CD4-positive, alpha-beta T cell treated with Interleukin-17A for 1 hour (primary cell): ENCODE measurements at places on chromosomes 12 and 14.
A peak's percentile ranks its signal among the peaks of the same experiment; 100 is the strongest.

DNA sequence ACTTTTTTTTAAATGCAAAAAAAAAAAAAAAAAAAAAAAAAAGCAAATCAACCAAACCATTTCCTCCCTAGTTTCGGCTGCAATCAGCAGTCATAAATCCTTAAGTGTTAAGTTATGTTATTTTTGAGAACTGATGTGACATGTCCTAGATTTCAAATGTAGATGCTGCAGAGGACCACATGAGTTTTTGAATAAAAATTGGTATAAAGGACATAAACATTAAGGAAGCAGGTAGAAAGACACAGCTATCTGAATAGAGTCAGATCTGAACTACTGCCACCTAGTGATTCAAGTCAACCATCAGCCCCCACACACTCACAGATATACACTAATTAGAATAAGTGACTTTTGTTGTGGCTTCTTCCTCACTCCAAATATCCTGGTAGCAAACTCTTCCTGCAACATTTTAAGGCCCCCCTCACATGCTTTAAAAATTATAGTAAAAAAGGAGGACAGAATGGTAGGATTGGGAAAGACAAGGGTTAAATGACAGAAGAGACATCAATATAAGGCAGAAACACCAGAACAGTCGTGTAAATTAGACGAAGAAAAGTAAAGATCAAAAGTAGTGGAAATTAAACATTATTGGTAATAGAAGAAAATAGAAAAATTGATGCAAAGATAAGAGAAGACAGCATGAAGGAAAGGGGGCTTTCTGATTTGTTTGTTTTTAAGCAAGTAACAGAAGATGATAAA, 394.5 kb upstream of the ATP2B1 start:
- DNase-seq, result peak; percentile 59

- DNase-seq, result no peak
These were observed 251.5 kb upstream of the FBXO33 start for GRCh38 chr14:39683691-39684260.

- peak; percentile 60 for DNase-seq
These were observed 344 bp downstream of the LPAR5 start for GRCh38 chr12:6635375-6635855.

DNA sequence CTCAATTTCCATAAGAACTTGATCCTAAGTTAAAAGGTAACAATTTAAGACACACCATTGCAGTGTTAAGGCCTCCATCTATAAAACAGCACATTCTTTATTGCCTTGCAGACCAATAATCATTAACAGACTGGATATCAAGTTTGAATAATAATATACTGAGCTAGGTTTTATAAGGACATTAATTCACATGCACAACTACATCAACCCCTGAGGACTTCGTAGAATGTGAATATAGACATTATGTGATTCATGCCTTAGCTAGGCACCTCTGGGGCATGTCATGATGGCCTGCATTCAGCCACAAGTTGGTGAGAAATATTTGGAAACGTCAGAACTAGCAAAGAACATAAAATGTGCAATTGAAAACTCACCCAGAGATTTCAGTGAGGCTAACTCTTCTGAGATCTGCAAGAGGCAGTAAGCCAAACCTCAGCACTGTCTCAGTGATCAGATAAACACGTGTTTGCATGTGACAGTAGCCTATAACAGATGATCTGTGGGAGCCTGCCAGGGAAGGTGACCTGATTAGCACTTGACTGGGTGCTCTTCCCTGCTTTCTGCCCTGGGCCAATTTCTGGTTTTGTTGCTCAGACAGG, 492.2 kb downstream of the FLRT2 start:
- no peak for DNase-seq

DNA sequence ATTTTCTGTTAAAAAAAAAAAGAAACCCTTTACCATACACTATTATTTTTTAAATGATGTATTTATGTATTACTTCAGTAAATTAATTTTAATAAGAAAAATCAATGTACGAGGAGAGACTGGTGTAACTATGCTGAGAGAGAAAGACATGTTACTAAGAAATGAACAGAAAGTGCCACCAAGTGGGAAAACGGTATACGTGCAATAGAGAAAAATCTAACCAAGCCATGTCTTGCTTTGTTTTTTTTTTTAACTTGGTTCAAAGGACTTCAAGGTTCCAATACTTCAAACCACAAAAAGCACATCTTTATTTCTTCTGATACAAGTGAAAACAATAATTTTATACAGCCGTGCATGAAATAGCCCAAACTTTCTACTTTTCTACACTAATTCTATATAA, 22.9 kb downstream of the NDUFA12 start:
- DNase-seq, result peak; percentile 37

DNA sequence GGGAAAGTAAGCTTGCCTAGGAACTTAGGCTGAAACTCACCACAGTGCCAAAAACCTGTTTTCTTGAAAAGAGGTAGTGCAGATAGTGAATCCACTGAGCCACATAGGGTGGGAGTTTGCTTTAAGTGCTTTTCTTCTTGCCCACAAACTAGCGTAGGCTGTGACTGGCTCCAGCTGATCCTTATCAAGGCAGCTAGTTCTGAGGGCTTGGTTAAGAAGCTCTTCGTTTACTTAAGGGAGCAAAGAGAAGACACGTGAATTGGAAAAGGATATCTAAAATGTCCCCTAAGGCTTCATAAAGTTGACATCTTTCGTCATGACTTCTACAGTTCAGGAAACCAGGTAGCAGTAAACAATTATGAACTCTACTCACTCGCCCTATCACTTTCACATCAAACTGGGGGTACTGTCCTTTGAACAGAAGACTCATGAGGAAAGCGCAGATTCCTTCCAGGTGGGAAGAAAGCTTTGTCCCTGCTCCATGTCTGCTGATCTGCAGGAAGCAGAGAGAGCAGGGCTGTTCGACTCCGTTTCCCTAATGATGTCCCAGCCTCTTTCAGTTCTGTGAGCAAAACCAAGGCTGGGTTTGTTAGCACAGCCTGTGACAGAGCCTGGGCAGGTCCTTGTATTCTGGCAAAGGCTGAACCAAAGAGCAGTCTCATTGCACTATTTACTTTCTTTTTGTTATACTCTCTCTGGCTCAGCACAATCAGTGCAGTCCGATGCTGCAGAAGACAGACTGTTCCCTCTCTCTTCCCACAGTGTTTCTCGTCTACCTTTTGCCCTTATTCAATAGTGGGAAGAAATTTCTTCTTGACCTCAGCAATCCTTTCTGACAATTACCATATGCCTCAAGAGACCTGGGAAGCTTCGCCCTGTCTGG, 93.5 kb upstream of the ETV6 start:
- DNase-seq, result peak; percentile 21

DNA sequence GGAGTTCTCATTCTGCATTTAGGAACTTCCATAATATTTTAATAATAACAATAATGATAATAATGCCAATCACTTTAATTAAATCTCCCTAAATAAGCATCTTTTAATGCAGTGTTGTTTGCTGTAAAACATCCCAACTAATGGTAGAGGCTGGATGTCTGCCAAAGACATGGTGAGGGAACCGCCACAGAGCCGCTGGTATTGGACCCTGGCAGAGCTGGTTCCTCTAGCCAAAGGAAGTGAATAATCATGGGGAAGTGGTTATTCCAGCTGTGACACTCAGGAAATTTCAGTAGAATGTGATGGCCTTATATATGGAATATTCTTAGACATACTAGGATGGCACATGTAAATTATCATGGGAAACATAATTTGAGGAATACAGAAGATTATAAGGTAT, 483.3 kb downstream of the ZFP36L1 start:
- DNase-seq, result no peak

DNA sequence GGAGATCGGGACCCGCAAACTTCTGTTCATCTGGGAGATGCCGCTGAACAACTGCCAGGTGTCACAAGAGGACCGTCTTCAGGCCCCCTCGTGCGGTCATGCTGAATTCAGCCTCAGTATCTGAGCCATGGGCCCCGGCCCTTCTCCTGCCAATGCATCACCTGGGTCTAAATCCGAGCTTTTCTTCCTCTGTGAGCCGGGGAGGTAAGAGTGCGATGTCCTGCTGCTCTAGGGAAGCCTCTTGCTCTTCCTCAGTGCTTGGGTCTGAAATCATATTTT, 155.8 kb upstream of the FKBP4 start:
- DNase-seq, result no peak

DNA sequence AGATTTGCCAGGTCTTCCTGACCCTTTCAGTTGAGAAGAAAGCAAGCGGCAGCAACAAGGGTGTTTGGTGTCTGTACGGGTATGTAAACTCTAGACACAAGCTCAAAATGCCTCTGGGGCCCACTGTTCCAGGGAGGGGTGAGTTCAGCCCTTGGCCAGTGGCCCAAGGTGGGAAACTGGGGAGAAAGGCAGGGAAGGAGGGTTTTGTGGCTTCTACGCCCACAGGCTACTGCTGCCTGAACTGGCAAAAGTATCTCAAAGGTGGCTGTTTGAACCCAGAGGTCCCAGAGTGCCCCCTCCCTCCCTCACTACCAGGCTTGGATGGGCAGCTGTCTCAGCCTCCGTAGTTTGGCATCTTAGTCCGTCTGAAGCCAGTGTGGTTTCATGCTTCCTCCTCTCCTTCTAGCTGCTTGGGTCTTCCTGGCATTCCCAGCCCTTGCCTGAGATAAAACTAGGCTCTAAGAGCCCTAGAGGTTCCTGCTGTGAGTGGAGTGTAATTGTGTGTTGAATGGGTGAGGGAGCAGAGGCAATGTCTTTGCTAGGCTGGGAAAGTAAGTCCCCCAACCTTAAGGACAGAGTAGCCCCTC, 5.5 kb downstream of the HOXC5 start:
- no peak for DNase-seq

DNA sequence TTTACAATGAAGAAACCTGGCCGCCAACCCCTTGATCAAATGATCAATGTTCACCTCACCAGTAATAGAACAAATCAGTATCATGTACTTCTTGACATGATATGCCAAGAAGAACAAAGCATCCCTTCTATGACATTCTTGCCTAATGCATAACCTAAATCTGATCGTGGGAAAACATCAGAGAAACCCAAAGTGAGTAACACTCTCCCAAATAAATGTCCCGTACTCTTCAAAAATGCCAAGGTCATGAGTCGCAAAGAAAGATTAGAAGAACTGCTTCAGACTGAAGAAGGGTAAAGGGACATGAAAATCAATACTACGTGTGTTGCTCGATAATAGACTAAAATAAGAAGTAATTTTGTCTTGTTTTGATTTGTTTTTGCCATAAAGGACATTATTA, 11.4 kb upstream of the SLC25A3 start:
- no peak for DNase-seq
